ENCODE measurements at places on chromosomes 7 and 10.
A peak's percentile ranks its signal among the peaks of the same experiment; 100 is the strongest.

DNA sequence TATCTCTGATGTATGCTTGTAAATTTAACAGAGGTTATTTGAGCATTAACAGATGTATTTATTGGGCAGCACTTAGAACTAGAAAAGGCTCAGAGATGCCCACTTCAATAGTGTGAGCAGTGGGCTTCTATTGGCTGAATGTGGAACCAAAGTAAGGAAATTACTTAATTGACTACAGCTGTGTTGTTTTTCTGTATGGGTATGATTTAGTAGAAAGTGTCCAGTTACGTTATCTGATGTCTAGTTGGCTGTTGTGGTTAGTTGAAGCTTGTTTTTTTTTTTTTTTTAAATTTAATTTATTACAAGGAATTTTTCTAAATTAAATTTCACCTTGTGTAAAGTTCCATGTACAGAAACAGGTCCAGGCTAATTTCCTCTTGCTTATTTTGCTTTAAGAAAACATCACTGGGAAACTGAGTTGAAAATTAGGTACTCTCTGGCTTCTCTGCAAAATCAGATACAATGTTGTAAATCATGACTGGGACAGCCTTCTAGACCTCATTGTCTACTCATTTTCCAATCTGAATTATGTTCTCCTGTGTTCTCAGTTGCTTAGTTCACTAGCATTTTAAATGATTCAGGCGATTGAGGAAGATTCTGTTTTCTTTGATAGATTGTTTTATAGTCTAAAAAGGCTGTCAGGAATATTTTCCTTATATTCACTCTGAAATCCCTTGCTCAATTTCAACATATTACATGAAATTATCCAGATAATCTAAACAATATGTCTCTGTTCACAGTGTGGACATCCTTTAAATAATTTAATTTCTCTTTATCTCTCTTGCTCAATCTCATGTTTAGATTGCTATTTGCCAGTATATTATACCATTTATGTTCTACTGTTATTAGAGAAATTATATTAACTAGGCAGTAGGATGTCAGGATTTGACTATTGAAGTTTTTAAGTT is 53.0 kb downstream of the PHF14 start:
- no peak for DNase-seq

DNA sequence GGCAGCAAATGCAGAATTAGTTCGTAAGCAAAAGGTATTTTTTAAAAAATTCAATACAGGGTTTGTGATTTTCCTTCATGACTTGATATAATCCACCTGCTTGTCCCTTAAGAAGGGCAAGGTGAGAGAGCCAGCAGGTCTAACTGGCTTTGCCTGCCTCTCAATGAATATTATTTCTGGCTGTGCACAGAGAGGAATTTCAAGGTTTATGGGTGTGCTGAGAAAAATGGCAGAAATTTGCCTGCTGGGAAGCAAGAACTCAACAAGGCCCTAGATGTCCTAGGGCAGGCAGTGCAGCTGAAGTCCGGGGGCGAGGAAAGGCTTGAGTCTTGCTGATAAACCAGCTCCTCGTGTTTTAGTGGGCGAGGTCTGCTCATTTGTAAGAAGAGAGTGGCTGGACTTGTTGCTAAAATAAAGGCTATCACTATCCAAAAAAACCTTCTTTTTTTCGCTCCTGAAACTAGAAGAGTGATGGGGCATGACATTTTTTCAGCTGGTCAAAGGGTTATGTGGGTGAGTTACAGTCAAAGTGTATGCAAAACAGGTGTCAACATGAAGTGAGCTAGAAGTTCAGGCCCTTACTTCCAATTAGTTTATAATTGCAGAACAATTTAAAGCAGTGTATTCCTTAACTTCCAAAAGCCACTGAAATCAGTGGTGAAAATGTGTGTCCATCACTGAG is 385.8 kb upstream of the KLF6 start:
- DNase-seq, result no peak

- no peak for DNase-seq
Observed at GRCh38 chr7:81831883-81832282, 62.0 kb upstream of the HGF start.

DNA sequence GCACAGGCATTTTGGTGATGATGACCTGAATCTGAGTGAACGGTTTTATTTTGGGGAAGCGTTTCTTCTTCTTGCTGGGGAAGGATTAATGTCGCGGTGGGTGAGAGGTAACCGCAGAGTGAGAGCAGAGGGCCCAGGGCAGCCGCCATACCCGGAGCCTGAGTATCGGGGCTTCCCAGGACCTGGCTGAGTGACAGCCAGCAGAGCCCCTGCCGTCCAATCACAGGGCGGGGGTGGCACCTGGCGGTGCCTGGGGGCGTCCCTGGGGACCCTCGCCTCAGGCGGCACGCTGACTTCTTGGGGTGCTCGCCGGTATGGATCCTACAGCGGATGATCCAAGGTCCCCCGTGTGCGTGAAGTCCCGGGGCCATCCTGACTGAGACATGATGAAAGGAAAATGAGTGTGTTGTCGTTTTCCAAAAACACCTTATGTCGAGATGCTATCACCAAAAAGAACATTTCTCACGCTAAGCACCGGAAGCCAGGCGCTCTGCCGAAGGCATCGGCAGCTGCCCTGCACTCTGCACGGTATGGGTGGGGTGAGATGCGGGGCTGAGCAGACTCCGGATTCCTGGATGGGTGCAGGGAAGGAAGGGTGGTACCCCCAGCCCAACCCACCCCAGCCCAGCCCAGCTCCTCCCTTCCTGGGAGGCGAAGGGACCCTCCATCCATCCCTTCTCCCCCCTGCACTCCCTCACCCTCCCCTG is 227.9 kb upstream of the SHH start:
- DNase-seq, result no peak

- no peak for DNase-seq
Observed at GRCh38 chr7:30201161-30201666, 66.4 kb downstream of the MTURN start.

- DNase-seq, result no peak
Observed at GRCh38 chr7:35362341-35362740, 108.4 kb upstream of the TBX20 start.

DNA sequence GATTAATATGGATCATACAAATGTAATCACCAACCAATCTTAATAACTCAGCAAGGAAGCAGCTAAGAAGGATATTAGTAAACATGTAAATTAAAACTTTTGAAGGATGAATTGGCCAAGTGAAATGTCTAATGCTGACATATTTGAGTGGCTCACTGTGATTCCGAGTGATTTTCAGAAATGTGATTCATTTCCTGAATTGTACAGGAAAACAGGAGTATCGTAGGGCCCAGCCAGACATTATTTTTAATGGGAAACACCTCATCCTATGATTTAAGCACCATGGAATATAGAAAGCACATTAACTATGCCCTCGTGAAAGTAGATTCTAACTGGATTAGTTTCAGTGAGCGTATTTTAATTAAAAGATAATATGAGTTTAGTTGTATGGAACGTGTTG is 82.3 kb downstream of the LHFPL3 start:
- DNase-seq, result no peak

GRCh38 chr10:124650820-124651401 is 93.3 kb downstream of the FAM53B start:
- DNase-seq, result no peak

- DNase-seq, result no peak
Observed at GRCh38 chr7:106099539-106099938, 12.6 kb downstream of the SYPL1 start.

DNA sequence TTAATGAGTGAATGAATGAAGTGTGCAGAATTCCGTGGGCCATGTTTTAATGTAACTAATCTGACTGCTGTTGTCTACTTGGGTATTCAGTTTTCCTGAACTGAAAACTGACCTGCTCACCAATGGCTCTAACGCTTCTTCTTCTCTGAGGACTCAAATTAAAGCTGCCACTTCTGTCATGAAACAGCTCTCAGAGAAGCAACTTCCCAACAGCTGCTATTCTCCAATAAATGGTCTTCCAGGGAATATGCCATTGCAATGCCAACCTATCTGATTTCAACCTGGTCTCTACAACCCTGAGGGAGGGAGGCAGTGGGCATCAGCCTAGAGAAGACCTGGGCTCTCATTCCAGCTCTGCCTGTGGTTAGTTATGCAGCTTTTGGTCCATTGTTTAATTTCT is 69.4 kb downstream of the FRMD4A start:
- no peak for DNase-seq

- no peak for DNase-seq
Observed at GRCh38 chr10:122650331-122650730, 49.3 kb downstream of the C10orf120 start.

DNA sequence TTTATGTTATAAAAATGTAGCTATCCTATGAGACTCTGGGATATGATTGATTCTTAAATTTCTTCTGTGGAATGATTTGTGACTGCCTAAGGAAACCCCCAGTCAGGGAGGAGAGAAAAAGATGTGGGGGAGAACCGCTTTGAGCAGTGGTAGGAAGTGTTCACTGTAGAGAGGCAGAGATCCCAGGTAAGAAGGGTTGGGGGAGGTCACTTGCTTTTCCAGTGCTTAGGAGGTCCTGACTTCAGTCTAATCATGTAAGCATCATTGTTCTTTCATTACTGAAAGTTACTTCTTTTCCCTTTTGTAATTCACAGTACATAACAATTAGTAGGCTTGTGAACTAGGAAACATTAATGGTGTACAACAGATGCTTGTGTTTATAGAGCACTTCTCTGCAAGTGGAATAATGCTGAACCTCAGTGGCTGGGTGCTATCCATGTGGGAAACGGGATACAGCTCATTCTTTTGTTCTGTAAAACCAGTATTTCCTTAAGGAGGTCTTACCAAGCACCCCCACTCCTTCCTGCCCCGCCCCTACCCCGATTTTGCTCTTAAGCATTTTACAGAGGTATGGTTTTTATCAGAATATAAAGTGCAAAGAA is 165.4 kb downstream of the ST7 start:
- no peak for DNase-seq

DNA sequence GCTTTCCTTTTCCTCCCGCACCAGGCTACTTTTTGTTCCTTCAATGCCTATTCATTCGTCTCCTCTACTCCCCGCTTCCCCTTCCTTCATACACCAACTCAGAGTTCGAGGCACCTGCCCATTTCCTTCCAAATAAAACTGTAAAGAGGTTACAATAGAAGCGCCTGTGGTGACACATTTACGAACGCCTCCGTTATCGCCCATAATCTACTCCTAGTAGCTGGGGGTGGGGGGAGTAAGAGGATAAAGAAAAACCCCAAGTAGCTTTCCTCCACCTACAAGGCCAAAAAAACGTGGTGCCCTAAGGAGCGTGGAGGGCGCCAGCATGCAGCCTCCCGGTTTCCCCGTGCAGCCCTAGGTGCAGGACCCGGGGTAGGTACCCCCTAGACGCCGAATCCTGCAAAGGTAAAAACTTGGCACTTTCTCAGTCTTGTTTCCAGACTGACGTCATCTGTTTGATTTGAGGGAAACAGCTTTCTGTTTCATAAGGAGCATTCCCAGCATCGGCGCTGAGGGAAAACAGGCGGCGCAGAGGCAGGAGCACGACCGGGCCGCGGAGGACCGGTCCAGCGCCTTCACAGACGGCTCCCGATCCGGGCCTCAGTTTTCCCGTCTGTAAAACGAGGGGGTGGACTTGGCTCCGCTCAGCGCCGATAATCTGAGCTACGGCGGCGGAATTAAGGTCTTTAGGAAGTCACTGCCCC is 922 bp downstream of the PPA1 start:
- DNase-seq, result no peak

DNA sequence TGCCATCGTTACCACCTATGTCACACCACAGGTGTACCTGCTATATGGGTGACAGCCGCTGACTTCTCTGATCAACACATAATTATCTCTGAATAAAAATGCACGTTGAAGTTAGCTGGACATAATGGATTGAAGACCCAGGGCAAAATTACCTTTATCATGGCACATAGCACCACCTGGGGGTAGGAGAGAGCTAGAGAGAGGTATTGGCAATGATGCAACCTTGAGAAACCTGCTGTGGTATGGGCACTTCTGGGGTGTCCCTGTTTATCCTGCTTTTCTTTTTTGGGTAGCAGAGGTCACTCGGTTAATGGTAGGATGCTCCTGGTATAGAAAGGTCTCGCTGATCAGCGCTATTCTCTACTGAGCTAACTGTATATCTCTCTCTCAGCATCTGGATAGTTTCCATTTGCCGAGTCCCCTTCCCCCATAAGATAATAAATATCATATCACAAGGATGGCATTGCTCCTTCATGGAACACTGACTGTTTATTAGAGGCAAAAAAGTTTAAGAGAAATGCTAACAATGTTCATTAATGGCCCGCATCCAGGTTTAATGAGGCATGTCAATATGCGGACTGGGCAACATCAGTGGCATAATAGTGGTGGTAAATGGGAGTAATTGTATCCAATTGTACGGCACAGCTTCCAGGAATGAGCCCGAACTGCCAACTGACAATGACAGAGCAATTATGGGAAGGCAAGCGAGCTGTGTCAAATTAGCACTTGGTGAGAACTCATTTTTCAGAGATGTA is 323.1 kb downstream of the TFEC start:
- DNase-seq, result peak; percentile 2

DNA sequence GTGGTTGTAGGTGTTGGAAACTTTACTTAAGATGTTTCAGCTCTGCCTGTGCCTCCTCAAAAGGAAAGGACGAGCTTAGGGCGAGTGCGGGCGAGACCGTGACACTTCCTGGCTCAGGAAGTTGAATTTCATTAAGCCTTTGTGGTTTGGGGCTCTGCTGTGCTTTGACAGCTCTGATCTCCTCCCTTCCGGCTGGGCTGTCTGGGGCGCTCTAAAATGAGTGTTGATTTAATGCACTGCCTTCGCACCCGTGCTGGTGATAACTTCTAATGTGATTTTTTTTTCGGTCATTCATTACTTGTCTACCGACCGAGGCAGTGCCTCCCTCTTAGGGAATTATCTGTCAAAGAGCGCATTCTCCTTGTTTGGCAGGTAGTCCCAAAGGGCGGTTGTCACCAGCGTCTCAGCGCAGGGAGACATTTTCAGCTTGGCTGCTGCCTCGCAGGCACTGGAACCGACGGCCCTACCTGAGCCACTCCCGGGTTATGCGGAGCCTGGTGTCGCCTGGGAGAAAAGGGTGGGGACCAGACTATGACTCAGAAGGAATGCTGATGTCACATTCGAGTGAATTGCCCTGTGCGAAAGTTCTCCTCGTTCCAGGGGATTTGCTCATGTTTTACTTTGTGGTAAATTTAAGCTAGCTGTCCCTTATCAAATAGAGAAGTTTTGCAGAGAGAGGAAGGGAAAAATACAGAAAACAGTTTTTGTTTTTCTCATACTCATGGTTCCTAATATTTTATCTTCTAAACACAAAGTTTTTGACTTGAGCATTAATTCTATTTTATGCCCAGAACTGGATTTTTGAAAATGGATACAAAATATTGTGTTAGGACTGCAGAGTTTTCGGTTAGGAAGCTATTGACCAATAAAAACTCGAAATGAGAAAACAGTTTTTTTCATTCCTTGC is 920 bp downstream of the TES start:
- no peak for DNase-seq

GRCh38 chr7:2019711-2020511 is 212.8 kb downstream of the MAD1L1 start:
- no peak for DNase-seq

- DNase-seq, result no peak
Observed at GRCh38 chr10:133058331-133059092, 29.2 kb upstream of the ADGRA1 start.

GRCh38 chr10:24912215-24912614 is 40.2 kb downstream of the PRTFDC1 start:
- no peak for DNase-seq

Data from cerebellar nuclear complex (tissue), 1 donor.